Muscle of arm (tissue), 14 donors: ENCODE measurements at places on chromosomes 7 and 10. TPM values are rescaled to one million over a fixed set of nuclear protein-coding genes. Genes with fewer than 3 reads are reported as not detected.

TMEM178B gene
- 1.3 TPM for polyA plus RNA-seq

NKX2-3 gene
- 1.4 TPM for polyA plus RNA-seq

DNA sequence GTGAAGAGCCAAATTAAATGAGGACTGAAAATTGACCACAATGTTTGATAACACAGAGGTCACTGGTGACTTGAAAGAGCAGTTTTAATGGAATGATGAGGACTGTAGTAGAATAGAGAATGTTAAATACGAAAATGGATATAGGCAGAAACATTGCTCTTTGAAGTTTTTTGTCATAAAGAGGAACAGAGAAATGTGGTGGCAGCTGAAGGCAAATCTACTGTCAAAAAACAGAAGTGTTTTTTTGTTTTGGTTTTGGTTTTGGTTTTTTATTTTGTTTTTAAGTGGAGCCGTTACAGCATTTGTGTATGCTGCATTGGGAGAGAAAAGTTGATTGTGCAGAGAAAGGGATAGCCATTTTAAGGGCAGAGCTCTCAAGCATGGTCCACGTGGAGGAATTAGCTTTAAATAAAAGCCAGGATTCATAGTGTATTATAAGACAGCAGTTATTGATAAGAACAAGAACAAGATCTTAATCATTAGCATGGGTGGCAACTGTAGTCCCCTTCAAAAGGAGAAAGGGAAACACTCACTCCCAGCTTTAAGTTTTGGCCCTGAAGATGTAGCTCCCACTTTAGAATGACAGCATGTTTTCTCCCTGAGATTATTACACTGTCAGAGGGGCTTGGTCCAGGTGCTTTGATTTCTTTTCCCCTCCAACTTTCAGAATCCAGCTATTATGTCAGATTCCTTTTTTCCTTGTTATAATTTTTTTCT lies 156.7 kb upstream of the BET1 start:
- DNase-seq, result no peak

DNA sequence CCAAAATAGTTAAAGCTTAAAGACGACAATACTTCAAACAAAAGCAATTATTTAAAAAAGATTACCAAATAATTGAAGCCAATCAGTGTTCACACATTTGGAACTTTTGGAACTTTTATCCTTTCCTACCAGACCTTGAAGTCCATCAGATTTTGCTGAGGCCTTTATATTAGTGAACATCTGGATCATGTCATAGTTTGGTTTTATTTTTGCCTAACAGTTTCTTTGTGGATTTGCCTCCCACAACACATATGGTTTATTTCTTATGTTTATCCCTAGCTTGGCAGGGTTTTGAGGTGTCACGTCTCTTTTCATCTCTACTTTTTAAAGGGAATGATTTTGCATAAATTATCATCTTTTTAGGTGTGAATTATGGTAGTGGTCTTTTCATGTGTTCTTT lies 242.4 kb downstream of the SEMA3A start:
- DNase-seq, result no peak
